Fibroblast of skin of right quadriceps (primary cell): ENCODE measurements at places on chromosomes 6 and 20.

- DNase-seq = peak; percentile 60
These were observed 41.2 kb downstream of the TRAF3IP2 start for GRCh38 chr6:111564482-111564945.

DNA sequence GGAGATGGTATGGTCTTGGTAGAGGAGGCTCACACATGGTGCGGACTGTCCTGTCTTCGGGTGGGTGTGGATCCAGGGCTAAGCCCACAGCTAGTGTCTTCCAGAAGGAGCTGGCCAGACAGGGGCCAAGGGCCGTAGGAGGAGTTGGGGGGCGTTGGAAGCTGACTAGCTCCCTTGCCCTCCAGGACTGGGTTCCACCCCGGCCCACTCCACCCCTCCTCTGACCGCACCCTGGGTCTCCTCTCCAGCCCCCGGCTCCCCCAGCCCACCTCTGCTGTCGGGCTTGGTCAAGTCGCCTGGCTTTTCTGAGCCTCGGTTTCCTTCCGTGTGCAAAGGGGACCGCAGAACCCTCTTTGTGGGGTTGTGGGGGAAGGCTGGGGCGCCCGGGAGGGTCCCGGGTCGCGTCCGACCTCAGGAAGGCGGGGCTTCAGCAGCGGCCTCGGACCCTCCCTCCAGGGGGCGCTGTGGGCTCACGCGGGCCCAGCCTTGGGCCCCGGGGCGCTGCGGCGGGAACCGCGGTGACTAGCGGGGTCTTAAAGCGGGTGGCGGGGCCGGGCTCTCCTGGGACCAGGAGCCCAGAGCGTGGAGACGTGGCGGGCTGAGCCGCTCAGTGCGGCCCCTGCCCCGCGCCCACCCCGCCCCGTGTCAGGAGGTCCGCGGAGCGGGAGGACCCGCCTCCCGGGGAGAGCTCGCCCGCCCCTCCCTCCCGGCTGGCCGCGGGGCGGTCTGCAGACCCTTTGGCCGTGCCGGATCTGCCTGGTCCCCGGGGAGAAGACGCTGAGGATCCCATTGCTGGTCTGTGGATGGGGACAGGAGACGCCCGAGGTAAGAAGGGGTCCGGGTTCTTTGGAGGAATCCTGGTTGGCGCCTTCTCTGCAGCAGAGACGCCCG is 5.4 kb downstream of the NPBWR2 start:
- no peak for DNase-seq

DNA sequence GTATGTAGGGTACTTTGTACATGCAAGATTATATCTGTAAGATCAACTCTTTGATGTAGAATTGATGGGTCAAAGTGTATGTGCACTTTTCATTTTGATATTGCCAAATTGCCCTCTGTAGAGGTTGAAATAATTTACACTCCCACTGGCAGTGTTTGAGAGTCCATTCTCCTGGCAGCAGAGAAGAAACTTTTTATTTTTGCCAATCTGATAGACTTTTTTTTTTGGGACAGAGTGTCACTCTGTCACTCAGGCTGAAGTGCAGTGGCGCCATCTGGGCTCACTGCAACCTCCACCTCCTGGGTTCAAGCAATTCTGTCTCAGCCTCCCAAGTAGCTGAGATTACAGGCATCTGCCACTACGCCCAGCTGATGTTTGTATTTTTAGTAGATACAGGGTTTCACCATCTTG is 199.2 kb downstream of the ZFAND3 start:
- DNase-seq = no peak

DNA sequence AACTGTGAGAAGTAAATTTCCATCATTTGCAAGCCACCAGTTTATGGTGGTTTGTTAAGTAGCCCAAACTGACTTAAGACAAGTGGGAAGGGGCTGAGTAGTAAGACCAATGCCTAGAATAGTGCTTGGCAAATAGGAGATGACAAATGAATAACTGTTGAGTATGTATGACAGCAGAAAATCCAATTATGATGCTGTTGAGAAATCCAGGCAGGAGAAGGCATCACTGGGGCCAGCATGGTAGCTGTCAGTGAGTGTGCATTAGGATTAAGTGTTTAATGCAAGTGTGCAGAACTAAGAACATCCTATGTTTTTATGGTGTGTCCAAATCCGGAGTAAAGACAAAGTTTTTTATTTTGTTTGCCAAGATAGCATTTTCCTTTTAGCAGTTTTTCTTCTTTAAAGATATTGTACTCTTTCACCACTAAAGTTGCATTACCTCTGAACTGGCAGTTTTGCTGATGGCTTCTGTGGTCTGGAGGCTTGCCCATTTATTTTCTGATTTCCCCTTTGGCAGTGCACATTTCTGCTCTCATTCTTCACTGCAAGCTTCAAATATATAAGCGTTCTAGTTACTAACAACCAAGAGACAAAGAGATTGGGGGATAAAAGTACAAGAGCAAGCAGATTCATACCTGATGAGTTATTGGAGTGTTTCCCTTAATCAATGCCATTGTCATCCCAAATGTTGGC is 289.7 kb downstream of the KCNQ5 start:
- peak; percentile 19 for DNase-seq

DNA sequence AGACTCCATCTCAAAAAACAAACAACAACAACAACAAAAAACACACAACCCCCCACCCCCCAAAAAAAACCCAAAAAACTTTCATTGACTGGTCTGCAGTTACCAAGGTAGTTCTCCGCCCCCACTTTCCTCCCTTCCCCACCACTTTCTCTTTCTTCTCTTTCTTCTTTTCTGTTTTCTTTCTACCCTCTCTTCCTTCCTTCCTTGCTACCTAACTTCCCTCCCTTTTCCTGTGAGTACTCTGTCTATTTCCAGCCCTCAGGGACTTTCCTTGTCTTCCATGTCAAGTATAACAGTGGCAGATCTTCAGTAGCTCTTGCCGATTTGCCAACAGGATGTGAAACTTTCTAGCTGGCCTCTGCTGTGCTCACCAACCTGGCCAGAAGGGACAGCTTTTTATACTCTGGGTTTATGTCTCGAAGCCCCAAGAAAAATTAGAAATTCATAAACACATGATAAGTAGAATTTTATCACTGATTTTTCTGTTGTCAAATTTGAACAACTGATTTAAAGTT is 399.5 kb downstream of the QKI start:
- no peak for DNase-seq

DNA sequence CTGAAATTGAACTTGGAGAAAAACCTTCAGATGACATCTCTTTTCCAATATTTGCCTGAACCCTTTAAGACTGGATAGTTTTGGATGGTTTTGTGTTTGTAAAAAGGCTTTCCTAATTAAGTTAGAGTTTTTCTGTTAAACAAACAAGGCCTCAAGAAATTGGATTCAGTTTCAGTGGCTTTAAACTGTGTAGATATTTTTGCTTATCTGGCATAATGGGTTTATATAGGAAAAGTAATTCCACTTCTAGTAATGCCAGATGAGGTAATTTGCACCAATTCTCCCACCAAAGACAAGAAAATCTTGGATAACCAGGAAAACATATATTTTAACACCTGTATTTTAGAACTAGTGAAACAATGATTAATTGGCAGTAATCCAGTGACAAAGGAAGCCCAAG is 12.0 kb upstream of the TRDN start:
- no peak for DNase-seq

DNA sequence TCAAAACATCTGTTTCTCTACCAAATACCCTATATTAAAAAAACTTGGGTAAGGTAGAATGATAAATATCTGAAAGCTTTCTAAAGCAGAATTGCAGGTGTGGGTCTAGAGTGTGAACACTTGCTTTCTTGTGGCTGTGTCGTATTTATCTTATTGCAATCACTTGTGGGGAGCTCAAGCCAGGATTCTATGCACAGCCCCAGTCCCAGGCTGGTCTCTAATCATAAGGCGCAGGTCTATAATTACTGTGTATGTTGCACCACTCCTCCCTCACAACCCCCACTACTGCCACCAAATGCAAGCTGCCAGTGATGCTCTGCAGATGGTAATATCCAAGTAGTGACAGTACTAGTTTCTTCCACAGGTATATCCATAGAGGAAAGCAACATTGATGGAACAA is 2.2 kb upstream of the E2F3 start:
- no peak for DNase-seq

- DNase-seq = no peak
These were observed 781.0 kb upstream of the GJE1 start for GRCh38 chr6:141351721-141352120.

- DNase-seq = no peak
These were observed 108.8 kb upstream of the HEY2 start for GRCh38 chr6:125640441-125641150.

- no peak for DNase-seq
These were observed 120.1 kb upstream of the TIAM2 start for GRCh38 chr6:154874773-154875592.

DNA sequence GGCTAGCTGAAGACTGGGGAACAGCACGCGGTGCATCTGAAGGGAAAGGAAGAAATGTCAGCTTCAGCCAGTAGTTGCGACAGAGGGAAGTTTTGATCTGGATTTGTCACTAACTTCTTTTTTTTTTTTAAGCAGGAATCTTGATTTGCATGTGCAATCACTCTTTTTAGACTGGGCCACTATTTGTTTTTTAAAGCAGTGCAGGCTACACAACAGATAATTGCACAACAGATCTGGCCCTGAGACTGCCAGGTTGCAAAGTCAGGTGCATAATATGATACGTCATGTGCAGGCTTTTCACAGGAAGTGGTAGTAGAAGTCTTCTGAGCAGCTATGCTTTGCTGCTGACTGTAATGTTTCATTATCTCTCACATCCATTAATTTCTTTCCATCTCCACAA is 13.5 kb downstream of the PFDN4 start:
- no peak for DNase-seq

- DNase-seq = peak; percentile 56
These were observed 426.7 kb upstream of the ID4 start for GRCh38 chr6:19410481-19410880.

GRCh38 chr6:31351033-31351380 is 6.0 kb downstream of the HLA-B start:
- no peak for DNase-seq

GRCh38 chr20:50968289-50968688 is 9.7 kb downstream of the MOCS3 start:
- DNase-seq = no peak

GRCh38 chr6:33983109-33983716 is 162.7 kb downstream of the GRM4 start:
- DNase-seq = no peak

DNA sequence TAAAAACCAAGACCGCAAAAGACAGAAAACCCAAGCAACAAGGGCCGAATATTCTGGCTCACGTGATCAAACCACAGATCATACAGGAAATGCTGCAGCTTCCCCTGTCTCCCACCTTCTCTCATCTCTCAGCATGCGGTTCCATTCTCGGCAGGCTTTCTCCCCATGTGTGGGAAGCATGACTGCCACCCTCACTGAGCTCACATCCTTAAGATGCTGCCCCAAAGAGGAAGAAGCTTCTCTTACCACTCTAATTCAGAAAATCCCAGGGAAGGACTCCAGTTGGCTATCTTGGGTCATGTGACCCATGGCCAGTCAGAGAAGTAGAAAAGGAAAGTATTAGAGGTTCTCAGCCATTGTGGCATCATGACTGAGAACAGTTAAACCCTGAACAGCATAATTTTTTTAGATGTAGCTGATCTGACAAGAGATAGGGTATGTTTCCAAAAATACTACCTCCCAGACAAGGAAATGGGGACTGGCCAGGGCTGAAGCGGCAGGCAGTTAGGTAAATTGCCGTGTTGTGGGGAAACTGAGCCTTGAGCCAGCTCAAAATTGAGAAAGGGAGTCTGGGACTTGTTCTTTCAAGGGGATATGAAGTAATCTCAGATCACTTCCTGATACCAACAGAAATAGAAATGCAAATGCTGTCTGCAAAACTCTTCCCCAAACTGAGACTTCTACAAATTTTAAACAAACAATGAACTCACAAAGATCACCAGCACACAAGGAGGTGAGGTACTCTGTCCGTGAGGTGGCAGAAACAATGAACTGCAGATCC is 37.1 kb upstream of the GRM4 start:
- DNase-seq = no peak

GRCh38 chr20:50467718-50468356 is 42.3 kb upstream of the PTPN1 start:
- DNase-seq = peak; percentile 36
